Activated naive CD8-positive, alpha-beta T cell treated with anti-CD3 and anti-CD28 coated beads, Interleukin-2, amount 50 U/mL, for 24 hours (primary cell): ENCODE measurements at places on chromosomes 3 and 15.

- DNase-seq: no peak
These were observed 3.0 kb downstream of the ADAMTS9 start for GRCh38 chr3:64684715-64685261.

DNA sequence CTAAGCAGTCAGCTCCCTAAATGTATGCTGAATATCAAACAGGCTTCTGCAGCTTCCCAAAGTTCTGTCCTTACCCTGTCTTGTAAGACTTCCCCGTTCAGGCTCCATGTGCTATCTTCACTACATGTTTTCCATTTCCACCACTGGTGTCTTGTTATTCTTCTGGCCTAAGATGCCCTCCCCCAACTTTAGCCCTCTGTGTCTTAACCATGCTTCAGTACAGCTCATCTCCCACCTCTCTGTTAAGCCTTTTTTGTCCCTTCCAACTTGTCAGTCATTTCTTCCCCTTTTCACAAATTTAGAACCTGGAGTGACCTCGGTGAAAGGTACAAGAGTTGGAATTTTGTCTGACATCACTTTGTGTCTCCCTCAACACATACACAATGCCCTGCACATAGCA is 151.7 kb upstream of the TBL1XR1 start:
- DNase-seq: no peak

- no peak for DNase-seq
These were observed 56.5 kb downstream of the YEATS2 start for GRCh38 chr3:183754052-183754451.

DNA sequence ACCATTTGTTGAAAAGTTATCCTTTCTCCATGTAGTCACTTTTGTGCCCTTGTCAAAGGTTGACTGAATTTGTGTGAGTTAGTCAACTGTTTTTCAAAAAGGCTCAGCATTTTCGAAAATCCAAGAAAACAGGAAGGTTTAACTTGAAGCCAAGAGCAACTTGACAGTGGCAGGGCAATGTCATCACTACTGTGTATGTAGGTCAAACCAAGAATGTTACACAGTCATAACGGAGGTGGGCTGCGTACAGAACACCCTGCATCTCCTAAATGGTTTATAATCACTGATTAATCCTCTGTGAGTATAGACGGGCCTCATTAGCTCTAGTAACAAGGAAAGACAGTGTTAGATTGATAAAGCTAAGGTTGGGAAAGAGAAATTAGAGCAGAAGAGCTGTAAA is 1064.9 kb downstream of the FHIT start:
- DNase-seq: no peak

GRCh38 chr15:76330080-76330680 is 6.4 kb upstream of the ISL2 start:
- no peak for DNase-seq

GRCh38 chr15:52734329-52734728 is 55.1 kb upstream of the ATOSA start:
- no peak for DNase-seq

DNA sequence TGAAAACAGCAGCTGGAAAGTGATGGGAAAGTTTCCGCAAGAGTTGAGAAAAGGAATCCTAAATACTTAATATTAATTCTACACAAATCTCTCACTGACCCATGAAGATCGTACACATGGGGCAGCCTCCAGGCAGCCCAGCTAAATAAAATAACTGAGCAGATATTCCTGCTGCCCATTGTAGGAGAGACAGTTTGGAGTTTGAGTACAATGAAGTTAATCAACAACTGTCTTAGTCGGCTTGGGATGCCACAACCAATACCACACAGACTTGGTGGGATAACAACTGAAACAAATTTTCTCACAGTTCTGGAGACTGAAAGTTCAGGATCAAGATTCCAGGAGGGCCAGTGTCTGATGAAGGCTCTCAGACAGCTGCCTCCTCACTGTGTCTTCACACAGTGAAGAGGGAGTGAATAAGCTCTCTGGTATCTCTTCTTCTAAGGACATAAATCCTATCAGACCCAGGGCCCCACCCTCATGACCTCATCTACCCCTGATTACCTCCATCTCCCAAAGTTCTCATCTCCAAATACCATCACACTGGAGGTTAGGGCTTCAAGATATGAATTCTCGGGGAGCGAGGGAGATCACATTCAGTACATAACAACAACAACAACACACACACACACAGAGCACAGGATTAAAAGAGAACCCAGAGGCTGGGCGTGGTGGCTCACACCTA is 9.7 kb downstream of the TRPM7 start:
- DNase-seq: no peak

DNA sequence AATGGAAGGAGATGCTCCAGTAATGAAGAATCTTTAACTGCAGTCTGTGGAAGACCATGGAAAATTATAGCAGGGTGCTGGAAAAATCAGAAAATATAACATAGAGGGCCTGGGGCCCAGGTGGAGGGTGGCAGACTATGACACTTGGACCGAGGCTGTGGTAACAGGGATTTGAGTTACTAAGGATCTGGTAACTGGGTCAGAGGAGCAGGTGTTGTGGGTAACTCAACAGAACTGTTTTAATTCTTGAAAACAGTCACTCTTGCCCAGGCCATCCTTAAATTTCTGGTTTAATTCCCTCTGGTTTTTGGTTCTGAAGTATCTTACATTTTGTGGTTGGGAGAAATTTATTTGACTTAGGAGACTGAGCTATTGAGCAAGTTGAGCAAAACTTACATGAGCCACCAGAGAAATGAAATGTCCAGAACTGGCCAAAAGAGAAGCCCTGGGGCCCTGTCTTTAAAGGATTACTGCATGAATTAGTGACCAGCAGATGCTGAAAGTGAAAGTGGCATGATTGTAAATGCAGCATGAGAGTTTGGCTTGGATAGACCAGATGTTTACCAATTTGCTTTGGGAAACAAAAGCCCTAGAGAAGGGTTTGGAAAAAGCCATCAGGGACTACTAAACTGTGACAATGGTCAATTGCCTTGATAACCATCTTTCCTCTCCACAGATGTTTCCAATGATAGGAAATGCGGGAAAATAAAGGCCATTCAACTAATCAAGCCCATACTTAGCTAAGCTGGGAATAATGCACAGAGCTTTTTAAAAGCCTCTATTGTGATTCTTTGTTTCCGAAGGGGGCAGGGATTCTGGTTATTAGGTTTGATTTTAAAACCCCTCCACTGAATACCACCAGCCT is 374.9 kb upstream of the TGFBR2 start:
- DNase-seq: no peak

- no peak for DNase-seq
These were observed 9.6 kb downstream of the XCR1 start for GRCh38 chr3:46017720-46018119.

DNA sequence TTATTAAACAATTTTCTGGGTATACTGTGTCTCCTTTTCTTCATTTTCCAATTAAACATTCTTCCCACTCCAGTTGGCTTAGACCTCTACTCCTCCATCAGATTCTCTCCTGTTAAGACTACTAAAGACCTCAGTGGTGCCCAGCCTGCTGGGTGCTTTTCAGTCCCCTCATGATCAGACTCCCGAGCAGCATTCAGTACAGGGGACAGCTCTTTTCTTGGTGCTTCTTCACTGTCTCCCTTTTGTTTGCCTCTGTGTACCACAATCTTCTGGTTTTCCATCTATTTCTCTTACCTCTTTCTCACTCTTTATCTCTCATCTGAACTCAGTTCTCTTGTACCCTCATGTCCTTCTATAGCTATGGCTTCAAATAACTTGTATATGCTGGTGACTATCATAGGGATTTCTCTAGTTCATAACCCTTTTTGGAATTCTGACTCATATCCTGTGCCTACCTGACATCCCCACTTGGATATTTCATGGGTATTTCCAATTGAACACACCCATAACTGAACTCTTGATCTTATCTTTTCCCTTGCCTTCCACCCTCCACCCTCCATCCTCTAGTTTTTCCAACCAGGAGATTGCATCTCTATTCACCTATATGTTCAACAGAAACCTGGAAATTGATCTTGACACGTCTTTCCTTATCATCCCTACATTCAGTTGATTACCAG is 55.6 kb upstream of the ABHD10 start:
- DNase-seq: no peak

DNA sequence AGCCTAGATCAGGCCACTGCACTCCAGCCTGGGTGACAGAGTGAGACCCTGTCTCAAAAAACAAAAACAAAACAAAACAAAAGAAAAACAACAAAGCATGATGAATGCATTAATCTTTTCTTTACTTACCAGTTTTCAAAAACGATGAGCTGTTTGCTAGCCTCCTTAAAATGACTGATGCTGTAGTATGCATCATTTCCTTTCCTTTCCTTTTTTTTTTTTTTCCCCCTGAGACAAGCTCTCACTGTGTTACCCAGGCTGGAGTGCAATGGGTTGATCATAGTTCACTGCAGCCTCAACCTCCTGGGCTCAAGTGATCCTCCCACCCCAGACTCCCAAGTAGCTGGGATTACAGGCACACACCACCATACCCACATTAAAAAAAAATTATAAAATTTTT is 202.0 kb downstream of the ADAMTSL3 start:
- no peak for DNase-seq

GRCh38 chr15:57609805-57610529 is 18.3 kb downstream of the MYZAP start:
- no peak for DNase-seq

GRCh38 chr15:68797191-68797590 is 23.5 kb downstream of the ANP32A start:
- peak; percentile 17 for DNase-seq

- DNase-seq: no peak
These were observed 22.2 kb downstream of the EPHB1 start for GRCh38 chr3:134817297-134817696.

- no peak for DNase-seq
These were observed 69.6 kb downstream of the APBA2 start for GRCh38 chr15:28955160-28955992.

DNA sequence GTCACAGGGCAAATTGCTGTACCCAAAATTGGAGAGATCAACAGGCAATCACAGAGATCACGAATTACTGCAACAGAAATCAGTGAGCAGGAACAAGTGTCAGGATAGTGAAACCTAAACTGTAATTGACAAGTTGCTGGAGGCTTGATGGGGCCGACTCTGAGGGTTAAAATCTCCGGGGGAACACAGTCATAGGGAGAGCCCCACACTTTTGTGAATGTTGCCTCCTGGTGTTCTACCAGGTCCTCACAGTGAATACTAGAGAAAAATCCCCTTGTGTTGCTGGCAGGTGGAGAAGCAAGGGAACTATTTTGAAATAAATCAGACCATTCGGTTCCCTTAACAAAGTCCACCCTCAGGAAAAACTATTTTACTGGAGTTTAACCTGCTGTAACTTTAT is 697.5 kb upstream of the CBLB start:
- peak; percentile 12 for DNase-seq

GRCh38 chr15:76861815-76862397 is 43.2 kb downstream of the SCAPER start:
- DNase-seq: no peak

- no peak for DNase-seq
These were observed 175.5 kb upstream of the CD96 start for GRCh38 chr3:111366515-111366914.

DNA sequence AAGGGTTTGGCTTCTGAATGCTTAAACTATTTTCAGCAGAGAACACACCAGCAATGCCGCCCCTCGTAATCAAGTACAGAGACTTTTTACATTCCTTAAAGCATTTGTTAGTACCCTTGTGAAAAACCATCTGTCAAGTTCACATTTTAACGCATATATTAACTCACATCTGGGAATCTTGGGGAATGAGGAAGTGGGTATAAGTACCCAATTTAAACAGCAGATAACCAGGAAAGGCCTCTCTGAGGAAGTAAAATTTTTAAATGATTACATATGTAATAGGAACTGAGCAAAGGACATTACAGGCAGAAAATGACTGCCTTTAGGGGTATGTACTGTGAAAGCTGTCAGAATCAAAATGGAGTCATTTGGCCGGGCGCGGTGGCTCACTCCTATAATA is 12.8 kb upstream of the CFAP44 start:
- DNase-seq: no peak

DNA sequence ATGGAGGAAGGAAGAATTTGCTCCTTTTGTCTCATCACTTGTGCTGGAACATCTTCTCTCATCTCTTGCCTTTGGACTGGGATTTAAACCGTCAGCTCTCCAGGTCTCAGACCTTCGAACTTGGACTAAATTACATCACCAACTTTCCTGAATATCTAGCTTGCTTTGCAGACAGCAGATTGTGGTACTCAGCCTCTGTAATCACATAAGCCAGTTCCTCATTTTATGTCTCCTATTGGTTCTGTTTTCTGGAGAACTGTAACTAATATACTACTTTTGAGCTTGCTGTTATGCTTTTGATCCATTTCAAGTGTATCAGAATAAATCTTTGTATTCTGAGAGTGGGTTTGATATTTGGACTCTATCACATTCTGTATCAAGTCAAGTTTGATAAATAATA is 164.3 kb upstream of the VEPH1 start:
- no peak for DNase-seq

GRCh38 chr3:39261726-39262125 is 18.1 kb downstream of the CX3CR1 start:
- no peak for DNase-seq

GRCh38 chr3:71565976-71566375 is 17.6 kb downstream of the FOXP1 start:
- DNase-seq: no peak

DNA sequence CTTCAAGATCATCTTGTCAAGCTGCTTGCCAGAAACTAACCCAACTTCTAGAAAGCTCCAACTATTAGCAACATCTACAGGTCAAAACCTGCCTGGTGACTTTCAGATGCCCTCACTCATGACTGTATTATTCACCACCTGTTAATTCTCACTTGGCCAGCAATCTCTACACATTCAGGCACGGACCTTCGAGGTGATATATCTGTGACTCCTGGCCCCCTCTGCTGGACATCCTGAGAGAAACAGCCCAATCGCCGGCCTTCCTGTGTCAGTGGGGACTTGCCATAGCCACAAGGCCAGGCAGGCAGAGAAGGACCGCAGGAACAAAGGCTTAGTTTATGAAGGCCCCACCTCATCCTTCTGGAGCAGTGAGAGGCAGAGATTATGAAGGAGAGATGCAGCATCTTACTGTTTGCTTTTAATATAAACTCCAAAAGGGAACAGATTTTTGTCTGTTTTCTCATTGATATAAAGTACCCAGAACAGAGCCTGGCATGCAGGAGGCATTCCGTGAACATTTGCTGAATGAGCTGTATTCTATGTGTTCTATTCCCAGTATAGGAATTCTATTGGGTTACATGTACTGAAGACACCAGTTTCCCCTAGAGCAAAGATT is 24.4 kb upstream of the OCA2 start:
- DNase-seq: peak; percentile 57

DNA sequence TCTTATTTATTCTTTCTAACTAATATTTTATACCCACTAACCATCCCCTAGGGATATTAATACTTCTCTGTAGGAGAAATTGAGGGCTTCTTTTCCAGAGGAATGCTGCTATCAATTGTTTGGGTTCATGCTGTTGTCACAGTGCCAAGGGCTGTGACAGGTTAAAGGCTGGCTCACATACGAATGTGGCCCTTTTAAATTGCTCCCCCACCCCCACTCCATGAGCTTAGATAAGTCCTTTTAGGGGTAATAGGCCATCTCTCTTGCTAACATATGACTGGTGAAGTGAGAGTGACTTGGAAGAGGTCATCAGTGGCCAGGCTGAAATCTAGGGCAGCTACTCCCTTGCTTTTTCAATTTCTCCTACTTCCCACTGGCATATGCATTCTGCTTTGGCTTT is 121.9 kb upstream of the DPH6 start:
- DNase-seq: no peak
